ENCODE measurements at places on chromosomes 16 and 17.

DNA sequence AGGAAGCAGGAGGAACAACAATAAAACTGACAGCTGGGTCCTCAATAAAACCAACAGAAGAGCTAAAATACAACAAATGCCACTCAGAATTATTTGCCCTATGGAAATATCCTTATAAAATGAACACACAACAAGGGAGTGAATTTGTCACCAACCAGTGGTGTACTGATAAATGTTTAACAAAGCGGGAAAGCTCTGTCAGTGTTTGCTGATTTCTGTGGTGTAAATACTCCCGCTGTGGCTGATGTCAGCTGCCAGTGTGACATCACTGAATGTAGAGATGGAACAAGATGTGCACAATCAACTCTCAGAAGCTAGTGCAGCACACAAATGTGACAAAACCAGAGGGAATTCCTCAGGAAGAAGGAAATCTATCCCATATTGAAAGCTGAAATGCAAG lies 51.9 kb downstream of the CDYL2 start:
- H3K4me3 ChIP-seq: no peak overlapping the region
- H3K27ac ChIP-seq: no peak overlapping the region
- H3K27me3 ChIP-seq: no peaks in the 10 kb centered on the region
- no peak for DNase-seq
- no peaks in the 10 kb centered on the region for H3K4me1 ChIP-seq
- no peaks in the 10 kb centered on the region for H3K36me3 ChIP-seq

DNA sequence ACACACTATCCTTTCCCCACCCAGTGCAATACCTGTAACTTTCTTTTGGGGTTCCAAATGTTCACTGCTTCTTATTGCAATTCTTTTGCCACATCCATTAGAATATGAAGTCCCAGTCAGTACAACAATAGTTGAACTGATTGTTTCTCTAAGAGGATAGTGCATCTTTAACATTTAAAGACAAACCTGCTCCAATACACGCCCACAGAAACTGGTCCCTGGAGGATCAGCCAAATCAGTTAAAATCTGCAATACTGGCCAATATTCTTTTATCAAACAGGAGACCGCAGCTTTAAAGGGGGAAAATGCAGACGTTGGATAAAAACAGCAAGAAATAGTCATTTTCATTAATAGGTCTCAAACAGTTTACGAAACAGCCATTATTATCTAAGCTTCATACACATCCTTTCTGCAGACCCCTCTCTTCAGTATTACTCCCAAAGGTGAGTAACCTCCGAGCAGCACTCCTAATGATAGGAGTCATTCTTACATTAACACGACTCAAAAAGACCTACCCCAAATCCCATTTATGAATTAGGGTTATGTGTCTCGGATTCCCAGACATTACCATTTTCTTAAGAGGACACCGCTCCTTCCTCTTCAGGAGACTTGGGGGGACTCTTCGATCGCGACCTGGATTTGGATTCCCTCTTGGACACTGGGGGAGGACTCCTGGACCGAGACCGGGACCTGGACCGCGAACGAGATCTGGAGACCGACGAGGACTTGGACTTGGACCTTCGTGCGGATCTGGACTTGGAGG lies 1.4 kb downstream of the SRSF2 start:
- peaks cover 55% of the 10 kb centered on the region for H3K36me3 ChIP-seq
- H3K27me3 ChIP-seq: no peaks in the 10 kb centered on the region
- peak overlapping the region; percentile 97 for H3K27ac ChIP-seq
- H3K4me3 ChIP-seq: peak overlapping the region; percentile 93
- DNase-seq: no peak
- H3K4me1 ChIP-seq: peaks cover 75% of the 10 kb centered on the region

DNA sequence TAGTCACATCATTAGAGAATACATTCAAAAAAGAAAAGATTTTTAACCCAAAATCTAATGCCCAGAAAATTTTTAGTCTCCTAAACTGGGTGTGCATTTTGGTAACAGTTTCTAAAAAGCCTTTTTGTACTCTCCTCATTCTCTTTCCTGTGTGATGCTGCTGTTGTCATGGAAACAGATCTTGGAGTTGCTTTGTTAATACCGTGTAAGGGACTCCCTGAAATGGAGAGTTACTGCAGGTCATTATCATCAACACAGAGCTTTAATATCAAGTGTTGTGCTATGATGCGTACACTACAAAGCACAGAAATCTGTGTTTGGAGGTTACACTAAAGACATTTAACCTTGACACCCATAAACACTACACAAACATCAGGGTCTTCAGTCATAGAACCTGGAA lies 216.3 kb downstream of the PRKCA start:
- H3K27me3 ChIP-seq: no peaks in the 10 kb centered on the region
- no peaks in the 10 kb centered on the region for H3K36me3 ChIP-seq
- H3K27ac ChIP-seq: no peak overlapping the region
- DNase-seq: no peak
- H3K4me3 ChIP-seq: no peak overlapping the region
- peaks cover 4% of the 10 kb centered on the region for H3K4me1 ChIP-seq

DNA sequence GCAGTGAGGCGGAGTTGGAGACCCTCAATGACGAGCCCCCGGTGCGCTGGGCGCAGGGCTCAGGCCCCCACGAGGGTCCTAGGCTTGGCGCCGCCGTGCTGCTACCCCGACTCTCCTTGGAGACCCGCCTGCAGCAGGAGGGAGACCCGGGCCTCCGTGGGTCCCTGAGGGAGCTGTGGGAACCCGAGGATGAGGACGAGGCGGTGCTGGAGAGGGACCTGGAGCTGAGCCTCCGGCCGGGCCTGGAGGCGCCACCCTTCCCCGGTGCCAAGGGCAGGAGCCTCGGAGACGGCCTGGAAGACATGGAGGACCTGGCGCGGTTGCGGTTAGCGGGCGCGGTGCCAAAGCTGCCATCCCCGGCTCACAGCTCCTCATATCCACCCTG lies 2.3 kb downstream of the MYO15B start:
- peak overlapping the region; percentile 98 for H3K27ac ChIP-seq
- peaks cover 21% of the 10 kb centered on the region for H3K36me3 ChIP-seq
- H3K4me3 ChIP-seq: peak overlapping the region; percentile 52
- DNase-seq: no peak

DNA sequence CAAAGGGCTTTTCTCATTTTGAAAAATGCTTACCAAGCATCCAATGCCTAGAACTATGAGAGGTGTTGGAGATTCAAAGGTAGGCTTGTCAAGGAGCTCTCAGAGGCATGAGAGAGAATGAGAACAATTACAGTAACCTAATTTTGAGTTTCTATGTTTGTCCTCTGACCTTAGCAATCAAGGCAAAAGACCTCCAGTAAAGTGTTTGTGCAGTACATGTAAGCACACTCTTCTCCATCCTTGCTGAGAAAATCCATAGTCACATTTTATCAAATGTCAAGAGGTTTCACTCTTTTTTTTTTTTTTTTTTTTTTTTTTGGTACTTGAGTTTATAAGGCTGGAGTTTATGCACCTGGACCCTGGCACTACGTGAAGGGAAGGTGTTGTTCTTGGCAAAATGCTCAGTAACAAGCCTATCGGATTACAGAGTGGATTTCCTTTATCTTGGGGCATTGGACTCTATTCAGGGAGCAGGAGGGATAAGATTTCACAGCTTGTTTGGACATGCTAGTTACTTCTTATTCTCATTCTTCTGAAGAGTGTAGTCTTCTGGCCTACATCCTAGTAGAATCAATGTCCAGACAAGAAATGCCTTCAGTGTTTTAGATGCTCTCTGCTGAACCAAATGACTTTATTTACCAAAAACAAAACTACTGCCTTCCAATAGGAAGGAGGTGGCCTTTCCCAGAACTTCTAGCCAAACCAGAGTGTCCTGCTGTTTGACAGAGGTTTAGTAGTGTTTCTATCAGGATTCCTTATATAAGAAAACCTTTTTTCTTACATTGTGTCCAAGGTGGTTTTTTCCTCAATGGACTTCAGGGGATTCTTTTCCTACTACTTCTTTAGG lies 21.9 kb downstream of the KCNJ2 start:
- no peak for DNase-seq
- H3K27me3 ChIP-seq: no peaks in the 10 kb centered on the region
- no peak overlapping the region for H3K4me3 ChIP-seq

DNA sequence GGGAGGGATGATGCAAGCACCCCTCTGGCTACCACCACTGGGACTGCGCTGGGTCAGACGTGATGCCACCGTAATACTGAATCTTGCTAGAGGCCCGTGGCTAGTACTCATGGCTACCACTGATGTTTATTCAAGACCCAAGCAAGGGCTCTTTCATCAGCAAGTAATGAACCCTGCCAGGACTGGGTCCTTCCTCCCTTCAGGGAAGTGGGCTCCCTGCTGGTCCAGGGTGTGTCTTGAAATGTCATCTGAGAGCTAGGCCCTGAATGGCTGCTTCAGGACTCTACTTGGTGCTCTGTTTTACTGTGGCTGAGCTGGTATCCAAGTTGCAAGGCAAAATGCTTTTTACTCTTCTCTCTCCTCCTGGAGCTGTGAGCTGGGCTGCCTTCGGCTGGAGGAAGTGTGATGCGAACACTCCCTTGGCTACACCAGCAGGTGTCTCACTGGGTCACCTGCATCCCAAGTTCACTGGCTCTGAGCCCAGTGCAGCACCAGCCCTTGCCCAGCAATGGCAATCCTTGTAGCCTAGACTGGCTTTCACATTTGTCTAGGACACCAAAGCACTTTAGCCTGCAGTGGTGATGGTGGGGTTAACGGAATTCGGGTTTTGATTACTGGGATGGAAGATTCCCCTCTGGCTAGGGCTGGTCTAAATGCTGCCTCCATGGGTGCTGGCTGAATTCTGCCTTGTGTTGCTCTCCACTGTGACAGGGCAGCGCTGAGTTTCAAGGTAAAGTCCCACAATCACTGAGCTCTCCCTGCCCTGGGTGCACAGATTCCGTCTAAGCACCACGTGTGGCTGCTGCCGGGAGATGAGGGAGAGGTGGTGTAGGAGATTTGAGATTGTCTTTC lies 98.6 kb downstream of the USP22 start:
- H3K27me3 ChIP-seq: no peaks in the 10 kb centered on the region
- H3K4me1 ChIP-seq: no peaks in the 10 kb centered on the region
- no peak for DNase-seq
- H3K27ac ChIP-seq: no peak overlapping the region
- no peak overlapping the region for H3K4me3 ChIP-seq

DNA sequence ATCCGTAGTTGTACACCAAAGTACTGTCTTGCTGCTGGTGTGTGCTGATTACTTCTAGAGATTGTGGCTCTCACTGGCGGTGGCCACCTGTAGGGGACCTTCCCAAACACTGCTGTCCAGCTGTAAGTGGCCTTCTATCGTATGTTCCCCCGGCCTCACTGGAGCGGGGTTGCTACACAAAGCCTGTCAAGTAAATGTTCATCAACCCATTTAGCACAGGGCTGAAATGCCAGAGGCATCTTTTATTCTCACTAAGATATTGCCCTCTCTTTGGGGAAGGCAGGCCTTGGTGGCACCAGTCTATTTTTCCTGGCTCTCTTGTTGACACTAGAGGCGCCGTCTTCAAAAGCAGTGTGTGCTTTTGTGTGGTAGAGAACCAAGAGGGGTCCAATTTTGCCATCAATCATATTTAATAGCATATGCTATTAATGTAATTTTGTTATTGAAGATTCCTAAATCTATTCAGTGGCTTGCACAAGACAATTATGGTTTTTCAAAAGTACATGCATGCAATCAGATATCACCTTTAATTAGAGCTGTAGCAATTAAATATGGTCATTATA lies 514.4 kb upstream of the SALL1 start:
- H3K4me3 ChIP-seq: no peak overlapping the region
- H3K27me3 ChIP-seq: no peaks in the 10 kb centered on the region
- DNase-seq: no peak
- H3K4me1 ChIP-seq: no peaks in the 10 kb centered on the region

GRCh38 chr16:11181899-11182279 lies 74.1 kb downstream of the SOCS1 start:
- peaks cover 20% of the 10 kb centered on the region for H3K36me3 ChIP-seq
- H3K27ac ChIP-seq: no peak overlapping the region
- no peak for DNase-seq
- H3K4me1 ChIP-seq: peaks cover 44% of the 10 kb centered on the region

DNA sequence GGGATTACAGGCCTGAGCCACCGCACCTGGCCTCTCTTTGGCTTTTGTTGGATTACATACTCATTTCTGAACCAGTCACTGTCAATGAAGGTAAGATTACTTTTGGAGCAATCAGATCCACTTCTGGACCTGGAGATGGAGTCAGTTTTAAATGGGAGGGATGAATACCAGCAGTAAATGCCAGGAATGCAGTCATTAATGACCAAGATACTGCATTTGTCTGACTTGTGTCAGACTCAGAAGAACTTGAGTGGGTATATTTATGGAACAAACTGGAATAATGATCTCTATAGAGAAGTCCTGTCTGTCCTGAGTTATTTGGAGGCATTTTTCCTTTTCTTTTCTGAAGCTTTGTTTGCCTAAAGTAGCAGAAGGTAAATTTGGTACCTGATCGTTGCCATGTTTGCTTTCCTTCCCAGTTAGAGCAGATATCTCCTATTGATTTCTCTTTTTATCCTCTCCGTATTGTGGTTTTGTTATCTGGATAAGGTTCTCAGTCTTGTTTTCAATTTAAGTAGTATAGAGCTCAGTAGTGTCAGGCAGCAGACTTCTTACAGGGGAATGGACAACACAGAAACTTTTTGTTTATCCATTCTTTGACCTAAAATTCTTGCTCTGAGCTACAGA lies 10.7 kb downstream of the NLK start:
- H3K36me3 ChIP-seq: no peaks in the 10 kb centered on the region
- H3K4me1 ChIP-seq: peaks cover 25% of the 10 kb centered on the region
- no peak for DNase-seq
- H3K27me3 ChIP-seq: no peaks in the 10 kb centered on the region

- DNase-seq: peak; percentile 98
- H3K27me3 ChIP-seq: no peaks in the 10 kb centered on the region
- H3K27ac ChIP-seq: peak within 1 kb of the TSS; percentile 95
- H3K36me3 ChIP-seq: peaks cover 31% of the 10 kb centered on the region
- peak within 1 kb of the TSS; percentile 80 for H3K4me3 ChIP-seq
These were observed at the start of gene SNF8 for GRCh38 chr17:48944515-48945260. Gene SNF8 (minus strand): TSS chr17:48944842. CDS start chr17:48944734, 108 bp downstream.

GRCh38 chr17:70173681-70174080 lies 4.3 kb downstream of the KCNJ2 start:
- no peaks in the 10 kb centered on the region for H3K4me1 ChIP-seq
- H3K4me3 ChIP-seq: no peak overlapping the region
- no peak overlapping the region for H3K27ac ChIP-seq
- H3K27me3 ChIP-seq: peaks cover 52% of the 10 kb centered on the region

GRCh38 chr17:680529-680928 lies 34.1 kb downstream of the VPS53 start:
- peaks cover 56% of the 10 kb centered on the region for H3K36me3 ChIP-seq
- no peak overlapping the region for H3K27ac ChIP-seq
- no peak for DNase-seq
- peaks cover 23% of the 10 kb centered on the region for H3K4me1 ChIP-seq

All from spleen (tissue), 13 donors.